RWPE2 (cell line): ENCODE measurements at places on chromosomes 7 and 10.
A peak's percentile ranks its signal among the peaks of the same experiment; 100 is the strongest.

DNA sequence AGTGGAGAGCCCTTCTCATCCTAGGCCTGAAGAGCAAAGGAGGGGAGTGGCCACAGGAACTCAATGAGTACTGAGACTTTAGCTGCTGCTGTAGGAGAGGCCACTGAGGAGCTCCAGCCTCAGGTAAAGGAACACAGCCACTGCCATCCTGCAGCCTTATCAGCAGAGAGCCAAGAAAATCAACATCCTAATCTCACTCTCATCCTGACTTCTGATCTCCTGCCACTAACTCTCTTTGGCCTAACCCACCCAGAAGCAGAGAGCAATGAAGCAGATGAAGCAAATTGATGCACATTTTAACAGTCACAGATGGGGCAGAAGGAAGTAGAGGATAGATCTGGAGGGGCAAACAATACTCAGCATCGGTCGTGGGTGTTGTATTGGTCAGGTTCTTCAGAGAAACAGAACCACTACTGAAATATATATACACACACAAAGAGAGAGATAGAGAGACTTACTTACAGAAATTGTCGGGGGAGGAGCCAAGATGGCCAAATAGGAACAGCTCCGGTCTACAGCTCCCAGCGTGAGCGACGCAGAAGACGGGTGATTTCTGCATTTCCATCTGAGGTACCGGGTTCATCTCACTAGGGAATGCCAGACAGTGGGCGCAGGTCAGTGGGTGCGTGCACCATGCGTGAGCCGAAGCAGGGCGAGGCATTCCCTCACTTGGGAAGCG, 297.6 kb downstream of the MTERF1 start:
- no peak for DNase-seq
- no peak overlapping the region for H3K27ac ChIP-seq
- H3K36me3 ChIP-seq, result no peaks in the 10 kb centered on the region
- H3K4me3 ChIP-seq, result no peak overlapping the region
- H3K4me1 ChIP-seq, result no peaks in the 10 kb centered on the region
- no peaks in the 10 kb centered on the region for H3K27me3 ChIP-seq

DNA sequence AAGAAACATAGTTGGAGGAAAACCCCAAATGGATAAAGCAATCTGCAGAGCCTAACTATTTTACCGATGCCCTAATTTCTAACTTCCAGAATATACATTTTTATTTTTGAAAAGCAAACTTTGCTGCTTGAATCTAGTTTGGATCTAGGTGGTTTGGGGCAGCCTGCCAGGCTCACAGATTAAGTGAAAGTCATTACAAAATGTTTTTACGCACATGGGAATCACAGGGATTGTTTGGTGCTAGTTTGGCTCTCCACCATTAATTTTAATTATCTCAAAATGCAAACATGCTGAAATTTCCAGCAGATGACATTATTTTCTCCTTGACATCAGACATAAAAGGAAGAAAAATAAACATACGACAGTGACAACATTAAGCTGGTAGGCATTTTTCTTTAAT, 166.7 kb upstream of the INHBA start:
- H3K4me3 ChIP-seq, result no peak overlapping the region
- H3K27me3 ChIP-seq, result no peaks in the 10 kb centered on the region
- no peak overlapping the region for H3K27ac ChIP-seq
- no peaks in the 10 kb centered on the region for H3K36me3 ChIP-seq

DNA sequence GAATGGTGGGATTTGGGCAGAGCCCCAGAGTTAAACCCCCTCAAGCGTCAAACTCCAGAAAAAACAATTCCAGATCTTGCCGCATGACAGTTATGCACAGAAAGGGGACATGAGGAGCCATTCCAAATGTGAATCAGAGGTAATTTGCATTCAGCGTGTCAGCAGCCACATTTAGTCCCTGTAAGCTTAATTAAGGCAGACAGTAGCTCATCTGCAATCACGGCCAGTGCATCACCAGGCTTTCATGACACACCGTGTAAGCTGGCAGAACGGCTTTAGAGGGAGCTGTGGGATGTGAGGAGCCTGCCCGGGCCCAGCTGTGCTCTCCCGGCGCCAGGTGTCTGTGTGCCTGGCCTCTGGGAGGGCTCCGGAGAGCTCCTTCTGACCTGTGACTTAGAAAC, 18.7 kb upstream of the PRKAG2 start:
- H3K27me3 ChIP-seq, result peaks cover 8% of the 10 kb centered on the region
- no peak for DNase-seq
- no peak overlapping the region for H3K4me3 ChIP-seq
- H3K36me3 ChIP-seq, result no peaks in the 10 kb centered on the region
- H3K4me1 ChIP-seq, result peaks cover 5% of the 10 kb centered on the region

DNA sequence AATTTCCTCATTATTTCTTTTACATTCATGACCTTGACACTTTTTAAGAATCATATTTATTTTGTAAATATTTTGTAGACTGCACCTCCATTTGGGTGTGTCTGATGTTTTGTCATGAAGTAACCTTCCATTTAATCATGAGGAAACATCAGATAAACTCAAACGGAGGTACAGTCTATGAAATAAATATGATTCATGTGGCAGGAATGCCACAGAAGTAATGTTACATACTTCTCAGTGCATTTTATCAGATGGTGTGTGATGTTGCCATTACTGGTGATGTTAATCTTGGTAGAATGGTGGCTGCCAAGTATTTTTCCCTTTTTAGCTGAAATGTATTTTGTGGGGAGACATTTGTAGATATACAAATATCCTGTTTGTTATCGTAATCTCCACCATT, 64.9 kb downstream of the ZNF37A start:
- no peak for DNase-seq
- no peak overlapping the region for H3K4me3 ChIP-seq
- no peak overlapping the region for H3K27ac ChIP-seq
- no peaks in the 10 kb centered on the region for H3K27me3 ChIP-seq
- no peaks in the 10 kb centered on the region for H3K4me1 ChIP-seq
- H3K36me3 ChIP-seq, result no peaks in the 10 kb centered on the region

DNA sequence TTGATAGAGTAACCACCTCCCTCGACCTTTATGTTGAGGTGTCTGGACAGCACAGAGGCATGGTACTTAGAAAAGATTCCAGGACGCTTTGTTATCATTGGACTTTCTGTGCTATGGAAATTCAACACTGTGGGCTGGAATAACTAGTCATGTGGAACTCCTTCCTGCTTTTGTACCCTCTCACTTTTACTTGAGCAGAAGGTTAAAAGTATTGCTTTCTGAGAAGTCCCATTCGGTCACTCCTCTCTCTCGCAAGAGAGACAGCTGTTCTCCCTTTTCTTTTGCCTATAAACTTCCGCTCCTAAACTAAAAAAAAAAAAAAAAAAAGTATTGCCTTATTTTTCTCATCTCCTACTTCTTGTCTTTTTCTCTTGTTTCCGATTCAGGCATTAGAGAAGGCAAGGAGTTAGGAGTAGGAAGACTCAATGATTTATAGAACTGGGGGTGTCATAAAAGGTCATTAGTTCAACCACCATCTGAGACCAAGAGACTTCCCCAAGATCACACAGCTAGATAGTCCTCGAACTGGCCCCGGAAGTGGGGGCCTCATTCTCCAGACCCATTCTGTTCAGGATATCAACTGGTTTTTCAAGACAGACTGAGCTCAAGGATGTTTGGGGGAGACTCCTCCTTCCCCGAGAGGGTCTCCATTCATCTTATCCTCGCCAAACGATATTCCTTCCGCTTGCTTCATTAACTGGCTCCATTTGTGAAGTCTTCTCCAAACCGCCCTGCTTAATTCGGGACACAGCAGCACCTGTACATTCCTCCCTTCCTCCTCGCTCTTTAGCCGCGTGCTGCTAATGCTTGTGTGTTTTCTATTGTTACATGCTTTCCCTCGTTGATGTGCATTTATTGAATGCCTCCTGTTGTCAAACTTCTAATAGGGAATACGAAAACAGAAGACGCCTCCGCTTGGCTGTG, 995 bp upstream of the INPP5F start:
- no peaks in the 10 kb centered on the region for H3K36me3 ChIP-seq
- peak overlapping the region; percentile 32 for H3K27ac ChIP-seq
- H3K27me3 ChIP-seq, result no peaks in the 10 kb centered on the region

DNA sequence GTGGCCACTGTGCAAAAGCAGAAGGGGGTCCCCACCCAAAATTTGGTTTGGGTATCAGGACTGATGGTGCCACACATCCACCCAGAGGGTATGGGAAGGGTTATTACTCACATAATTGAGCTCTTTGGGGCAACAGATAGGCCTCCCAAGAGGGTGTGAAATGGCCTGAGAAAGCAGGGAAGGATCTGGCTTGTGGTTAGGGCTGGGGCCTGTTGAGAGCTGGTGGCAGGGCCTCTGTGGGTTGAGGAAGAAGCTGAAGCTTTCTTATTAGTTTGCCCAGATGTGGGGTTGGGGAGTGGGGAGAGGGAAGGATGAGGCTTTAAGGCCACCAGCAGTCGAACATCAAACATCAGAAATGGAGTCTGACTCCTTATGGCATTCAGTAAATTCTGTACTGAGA, 18.3 kb upstream of the MKI67 start:
- H3K4me3 ChIP-seq, result no peak overlapping the region
- peaks cover 15% of the 10 kb centered on the region for H3K4me1 ChIP-seq
- DNase-seq, result no peak
- H3K27me3 ChIP-seq, result no peaks in the 10 kb centered on the region

- H3K36me3 ChIP-seq, result no peaks in the 10 kb centered on the region
- H3K27ac ChIP-seq, result no peak overlapping the region
- no peak for DNase-seq
- no peak overlapping the region for H3K4me3 ChIP-seq
These were observed 152.8 kb downstream of the SGMS1 start for GRCh38 chr10:50470798-50471582.

- no peaks in the 10 kb centered on the region for H3K27me3 ChIP-seq
- H3K36me3 ChIP-seq, result no peaks in the 10 kb centered on the region
- no peak for DNase-seq
- peaks cover 9% of the 10 kb centered on the region for H3K4me1 ChIP-seq
These were observed 449.1 kb downstream of the KCNMA1 start for GRCh38 chr10:77188521-77188920.

- H3K27me3 ChIP-seq, result no peaks in the 10 kb centered on the region
- no peak overlapping the region for H3K4me3 ChIP-seq
- no peak overlapping the region for H3K27ac ChIP-seq
- no peak for DNase-seq
These were observed 49.3 kb downstream of the HIP1 start for GRCh38 chr7:75689246-75690099.

DNA sequence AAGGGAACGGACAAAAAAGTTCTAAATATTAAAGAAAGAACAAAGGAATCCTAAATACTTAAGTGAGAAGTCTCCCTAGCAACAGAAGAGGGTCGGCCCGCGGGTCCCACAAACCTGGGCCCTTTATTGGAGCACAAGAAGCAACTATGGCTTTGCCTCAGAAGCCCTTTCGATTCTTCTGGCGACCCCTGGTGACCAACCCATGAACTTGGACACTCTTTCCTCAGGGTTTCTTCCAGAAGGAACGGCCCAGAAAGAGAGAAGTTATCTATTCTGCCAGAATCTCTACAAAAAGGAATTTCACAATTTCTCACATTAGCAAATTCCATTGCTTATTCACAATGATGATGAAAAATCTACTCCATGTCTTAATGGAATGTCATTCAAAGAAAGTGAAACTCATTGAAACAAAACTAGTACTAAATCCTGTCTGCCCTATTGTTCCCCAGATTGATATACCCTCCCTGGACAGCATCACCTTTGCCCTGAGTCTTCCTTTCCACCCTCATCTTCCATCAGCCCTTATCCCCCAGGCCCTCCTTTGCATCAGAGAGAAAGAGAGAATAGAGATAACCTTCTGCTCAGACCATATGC, 43.7 kb downstream of the CPVL start:
- H3K4me3 ChIP-seq, result no peak overlapping the region
- H3K27ac ChIP-seq, result no peak overlapping the region
- H3K4me1 ChIP-seq, result peaks cover 16% of the 10 kb centered on the region
- H3K27me3 ChIP-seq, result no peaks in the 10 kb centered on the region
- DNase-seq, result no peak

DNA sequence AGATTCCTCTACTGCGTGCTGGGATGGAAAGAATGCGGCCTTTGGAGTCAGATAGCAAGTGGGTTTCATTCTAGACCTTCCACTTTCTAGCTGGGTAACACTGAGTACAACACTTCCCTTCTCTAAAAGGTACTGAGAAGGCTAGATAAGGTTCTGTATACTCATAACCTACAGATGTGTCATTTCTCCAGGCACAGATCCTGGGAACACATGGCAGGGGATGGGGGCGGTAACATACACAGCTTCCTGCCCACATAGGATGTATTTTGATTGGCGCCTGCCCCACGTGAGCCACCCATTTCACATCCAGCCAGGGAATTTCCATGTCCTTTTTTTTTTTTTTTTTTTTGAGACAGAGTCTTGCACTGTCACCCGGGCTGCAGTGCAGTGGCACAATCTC, 31.8 kb downstream of the KLRG2 start:
- H3K27ac ChIP-seq, result no peak overlapping the region
- H3K36me3 ChIP-seq, result no peaks in the 10 kb centered on the region
- H3K27me3 ChIP-seq, result no peaks in the 10 kb centered on the region
- DNase-seq, result no peak
- no peaks in the 10 kb centered on the region for H3K4me1 ChIP-seq

DNA sequence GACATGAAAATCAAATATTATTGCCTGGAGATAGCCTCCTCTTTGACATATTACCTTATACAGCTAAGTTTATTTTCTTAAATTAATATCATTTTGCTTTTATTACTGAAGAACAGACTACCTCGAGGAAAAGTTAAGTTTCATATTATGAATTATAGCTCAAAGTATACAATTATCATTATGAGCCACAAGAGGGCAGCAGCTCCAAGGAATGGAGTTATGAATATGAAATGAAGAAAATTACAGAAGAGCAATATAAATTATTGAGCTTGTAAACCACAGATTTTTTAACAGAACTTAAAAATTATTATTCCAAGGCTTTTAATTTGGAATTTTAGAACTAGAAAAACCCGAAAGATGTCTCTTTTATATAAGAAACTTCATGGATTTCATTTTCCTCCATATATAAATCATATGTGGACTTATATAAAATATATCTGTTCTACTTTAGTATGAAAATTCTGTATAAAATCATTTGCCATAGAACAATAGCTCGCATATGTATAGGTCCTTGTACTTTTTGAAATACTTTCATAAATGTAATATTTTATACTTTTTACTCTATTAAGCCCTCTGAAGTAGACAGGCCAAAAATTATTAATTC, 40.1 kb downstream of the IQUB start:
- H3K36me3 ChIP-seq, result no peaks in the 10 kb centered on the region
- H3K27ac ChIP-seq, result no peak overlapping the region
- peaks cover 3% of the 10 kb centered on the region for H3K4me1 ChIP-seq
- DNase-seq, result no peak
- no peak overlapping the region for H3K4me3 ChIP-seq
- no peaks in the 10 kb centered on the region for H3K27me3 ChIP-seq

- H3K4me1 ChIP-seq, result peaks cover 4% of the 10 kb centered on the region
- no peak overlapping the region for H3K27ac ChIP-seq
- H3K27me3 ChIP-seq, result no peaks in the 10 kb centered on the region
- no peaks in the 10 kb centered on the region for H3K36me3 ChIP-seq
These were observed 31.6 kb upstream of the ZNF488 start for GRCh38 chr10:47415520-47416304.

DNA sequence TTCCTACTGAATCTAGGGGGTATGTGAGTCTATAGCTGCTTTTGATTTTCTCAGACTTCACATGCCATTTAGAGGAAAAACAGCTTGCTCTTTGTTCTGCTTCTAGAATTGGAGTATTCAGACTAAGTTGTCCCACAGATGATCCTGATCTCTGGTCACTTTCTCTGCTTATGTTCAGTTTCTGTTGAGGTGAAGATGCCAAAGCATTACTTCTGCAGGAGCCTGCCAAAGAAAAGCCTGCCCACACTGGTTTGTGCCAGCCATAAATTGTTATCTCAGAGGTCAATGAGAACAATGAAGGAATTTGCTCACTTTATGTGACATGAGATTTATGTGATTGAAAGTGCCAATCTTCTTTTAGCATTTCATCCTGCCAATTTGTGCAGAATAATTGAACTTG, 163.6 kb downstream of the CDK14 start:
- H3K4me3 ChIP-seq, result no peak overlapping the region
- DNase-seq, result no peak
- no peaks in the 10 kb centered on the region for H3K36me3 ChIP-seq
- no peaks in the 10 kb centered on the region for H3K27me3 ChIP-seq
